ENCODE measurements at places on chromosomes 7 and 10.

DNA sequence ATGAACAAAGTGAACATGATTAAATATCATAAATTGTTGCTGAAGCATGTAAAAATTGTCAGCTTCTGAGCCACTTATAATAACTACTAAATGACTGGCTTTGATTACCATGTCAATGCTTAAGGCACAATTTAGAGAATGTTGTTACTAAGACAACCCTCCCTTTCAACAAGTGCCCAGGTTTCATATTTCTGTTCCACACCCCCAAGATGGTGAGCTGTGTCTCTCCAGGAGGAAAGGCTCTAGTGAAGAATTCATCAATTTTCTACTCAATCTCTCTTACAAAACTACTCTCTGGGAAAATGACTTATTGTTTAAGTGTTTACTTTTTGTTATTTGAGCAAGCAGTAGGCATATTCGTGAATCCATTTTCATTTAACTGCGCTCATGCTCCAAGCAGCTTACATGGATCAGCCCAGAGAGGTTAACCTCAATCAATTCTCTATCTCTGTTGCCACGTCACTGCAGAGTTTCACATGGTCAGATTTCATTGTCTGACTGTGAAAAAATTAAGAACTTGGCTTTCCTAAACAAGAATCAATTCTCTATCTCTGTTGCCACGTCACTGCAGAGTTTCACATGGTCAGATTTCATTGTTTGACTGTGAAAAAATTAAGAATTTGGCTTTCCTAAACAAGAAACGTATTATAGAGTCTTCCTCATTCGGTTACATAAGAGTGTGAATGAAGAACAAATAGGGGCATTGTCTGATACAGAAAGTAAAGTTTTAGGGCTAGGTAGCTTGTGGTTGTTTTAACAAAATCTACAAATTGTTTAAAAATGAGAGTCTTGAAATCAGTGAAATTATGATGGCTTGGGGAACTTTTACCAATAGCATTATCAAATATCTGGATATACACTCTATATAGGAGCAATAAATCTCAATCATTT, 49.7 kb downstream of the CCDC71L start:
- DNase-seq, result no peak

GRCh38 chr10:7161484-7162250, 249.2 kb downstream of the SFMBT2 start:
- DNase-seq, result no peak

GRCh38 chr7:143408252-143408685, 387 bp downstream of the EPHA1 start:
- DNase-seq, result no peak

DNA sequence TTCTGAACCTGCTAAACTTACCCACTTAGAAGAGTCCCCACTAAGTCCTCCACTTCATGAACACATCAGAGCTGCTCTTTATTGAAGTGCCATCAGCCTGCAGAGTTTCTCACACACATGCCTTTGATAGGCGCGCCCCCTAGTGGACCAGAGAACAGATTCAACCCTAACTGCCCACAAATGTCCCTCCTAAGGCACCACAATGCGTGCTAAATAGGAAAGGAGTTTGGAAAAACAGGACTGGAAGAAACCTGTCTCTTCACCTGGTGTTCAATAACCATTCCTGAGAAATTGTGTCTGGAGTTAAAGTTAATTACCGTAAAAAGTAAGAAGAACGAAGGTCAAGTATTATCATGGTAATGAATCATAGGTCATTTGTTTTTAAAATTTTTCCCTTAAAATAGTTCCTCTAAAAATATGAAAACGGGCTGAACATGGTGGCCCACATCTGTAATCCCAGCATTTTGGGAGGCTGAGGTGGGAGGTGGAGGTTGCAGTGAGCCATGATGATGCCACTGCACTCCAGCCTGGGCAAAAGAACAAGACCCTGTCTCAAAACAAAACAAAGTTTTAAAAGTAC, 249.7 kb downstream of the ELMO1 start:
- DNase-seq, result peak; percentile 70

GRCh38 chr10:36688717-36689116, 436.7 kb upstream of the ANKRD30A start:
- DNase-seq, result no peak

- no peak for DNase-seq
These were observed 110.2 kb downstream of the PTEN start for GRCh38 chr10:87973635-87974034.

DNA sequence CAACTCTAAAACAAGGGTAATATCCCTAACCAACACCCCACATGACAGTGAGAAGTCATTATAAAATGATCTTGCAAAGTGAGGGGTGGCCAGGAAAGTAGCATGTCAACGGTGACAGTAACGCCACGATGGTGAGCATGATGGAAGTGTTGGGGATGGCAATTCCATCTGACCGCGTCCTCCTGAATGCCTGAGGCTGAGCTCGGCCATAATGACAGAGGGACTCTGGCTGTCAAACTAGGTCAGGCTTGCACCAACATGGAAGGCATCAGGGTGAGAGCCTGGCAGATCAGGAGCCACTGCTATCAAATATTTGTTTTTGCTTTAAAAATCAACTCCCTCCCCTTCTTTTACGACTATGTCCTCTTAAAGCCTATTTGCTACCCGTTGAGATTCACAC, 55.7 kb upstream of the EFCAB10 start:
- DNase-seq, result no peak

GRCh38 chr7:105656922-105657521, 75.7 kb upstream of the EFCAB10 start:
- no peak for DNase-seq

DNA sequence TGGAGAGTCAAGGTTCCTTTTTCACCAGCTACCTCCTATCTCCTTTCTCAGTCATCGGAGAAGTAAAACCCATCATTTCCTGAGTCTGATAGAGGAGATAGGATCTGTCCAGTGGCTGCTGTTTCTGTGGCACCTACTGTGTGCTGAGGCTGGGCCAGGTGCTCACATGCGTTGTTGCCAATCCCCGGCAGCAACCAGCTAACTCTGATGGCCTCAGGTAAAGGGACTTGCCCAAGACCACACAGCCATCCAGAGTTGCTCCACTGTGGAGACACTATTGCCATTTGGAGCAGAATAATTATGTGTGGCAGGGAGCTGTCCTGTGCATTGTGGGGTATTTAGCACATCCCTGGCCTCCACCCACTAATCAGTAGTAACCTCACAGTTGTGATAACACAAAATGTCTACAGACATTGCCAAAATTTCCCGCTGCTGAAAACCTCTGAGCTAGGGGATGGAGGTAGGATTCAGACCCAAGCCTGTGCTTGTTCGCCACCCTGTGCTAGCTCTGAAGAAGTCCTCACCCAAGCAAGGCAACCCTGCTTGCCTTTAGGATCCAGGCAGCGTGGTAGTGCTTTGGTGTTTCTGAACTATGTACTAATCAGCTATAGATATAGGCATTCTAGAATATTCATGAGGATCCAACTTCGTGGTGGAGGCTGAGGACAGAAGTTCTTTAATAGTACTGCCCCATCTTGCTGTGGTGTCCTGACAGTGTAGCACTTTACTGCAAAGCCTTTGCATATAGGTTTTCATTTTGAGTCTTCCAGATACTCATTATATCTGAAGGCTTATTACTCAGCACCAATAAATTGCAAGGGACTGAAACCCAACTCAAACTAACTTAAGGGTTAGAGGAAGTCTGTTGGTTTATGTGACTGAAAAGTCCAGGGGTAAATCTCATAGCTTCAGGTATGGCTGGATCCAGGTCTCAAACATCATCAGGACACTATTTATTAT, 164.6 kb downstream of the GRK5 start:
- no peak for DNase-seq

Measured in right renal pelvis (tissue), 4 donors.